ENCODE measurements at places on chromosomes 1 and 21. TPM values are rescaled to one million over a fixed set of nuclear protein-coding genes. Genes with fewer than 3 reads are reported as not detected.

GRCh38 chr1:31920956-31921355, 17.2 kb downstream of the PTP4A2 start:
- H3K36me3 ChIP-seq = peaks cover 10% of the 10 kb centered on the region
- no peaks in the 10 kb centered on the region for H3K27me3 ChIP-seq
- no peak overlapping the region for H3K4me3 ChIP-seq
- peak overlapping the region; percentile 11 for H3K27ac ChIP-seq
- DNase-seq = no peak

GRCh38 chr1:202005958-202006357, 4.4 kb upstream of the ELF3 start:
- H3K27ac ChIP-seq = no peak overlapping the region
- H3K4me1 ChIP-seq = no peaks in the 10 kb centered on the region
- H3K27me3 ChIP-seq = no peaks in the 10 kb centered on the region

- H3K4me1 ChIP-seq = no peaks in the 10 kb centered on the region
- no peaks in the 10 kb centered on the region for H3K36me3 ChIP-seq
- H3K27ac ChIP-seq = no peak overlapping the region
- no peak for DNase-seq
- H3K27me3 ChIP-seq = no peaks in the 10 kb centered on the region
These were observed 222.6 kb upstream of the DPYD start for GRCh38 chr1:98143403-98143802.

GRCh38 chr1:206911064-206911663, 10.6 kb downstream of the FCMR start:
- DNase-seq = no peak
- H3K4me1 ChIP-seq = peaks cover 17% of the 10 kb centered on the region

DNA sequence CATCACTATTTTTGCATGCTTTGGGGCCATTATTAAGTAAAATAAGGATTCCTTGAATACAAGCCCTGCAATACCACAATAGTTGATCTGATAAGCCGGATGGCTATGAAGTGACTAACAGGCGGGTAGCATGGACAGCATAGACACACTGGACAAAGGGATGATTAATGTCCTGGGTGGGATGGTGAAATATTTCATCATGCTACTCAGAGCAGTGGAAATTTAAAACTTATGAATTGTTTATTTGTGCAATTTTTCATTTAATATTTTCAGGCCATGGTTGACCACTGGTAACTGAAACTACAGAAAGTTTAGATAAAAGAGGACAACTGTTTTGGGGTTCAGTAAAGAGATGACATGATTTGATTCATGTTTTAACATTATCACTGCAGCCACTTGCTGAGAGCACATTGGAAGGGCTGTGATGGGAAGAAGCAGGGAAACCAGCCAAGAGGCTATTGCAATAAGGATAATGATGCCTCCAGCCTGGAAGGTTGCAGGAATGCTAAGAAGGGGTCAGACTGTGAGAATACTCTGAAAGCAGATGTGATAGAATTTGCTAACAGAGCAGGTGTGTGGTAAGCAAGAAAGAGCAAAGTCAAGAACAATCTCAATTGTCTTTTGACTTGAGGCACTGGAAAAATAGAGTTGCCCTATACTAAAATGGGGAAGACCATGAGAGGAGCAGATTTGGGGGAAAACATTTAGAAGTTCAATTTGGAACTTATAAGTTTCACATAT, 62.5 kb upstream of the TNFSF4 start:
- DNase-seq = no peak
- no peak overlapping the region for H3K4me3 ChIP-seq
- H3K36me3 ChIP-seq = no peaks in the 10 kb centered on the region

The SPATA17 gene
- 0.42 TPM for total RNA-seq

- no peak overlapping the region for H3K27ac ChIP-seq
- DNase-seq = no peak
- no peak overlapping the region for H3K4me3 ChIP-seq
- no peaks in the 10 kb centered on the region for H3K4me1 ChIP-seq
- no peaks in the 10 kb centered on the region for H3K36me3 ChIP-seq
These were observed 89.8 kb upstream of the TMPRSS15 start for GRCh38 chr21:18493422-18493821.

The SLC25A24 gene
- total RNA-seq = 31.7 TPM

- H3K4me3 ChIP-seq = no peak overlapping the region
- DNase-seq = no peak
- H3K27ac ChIP-seq = no peak overlapping the region
These were observed 15.9 kb downstream of the MCM3AP start for GRCh38 chr21:46269466-46269865.

DNA sequence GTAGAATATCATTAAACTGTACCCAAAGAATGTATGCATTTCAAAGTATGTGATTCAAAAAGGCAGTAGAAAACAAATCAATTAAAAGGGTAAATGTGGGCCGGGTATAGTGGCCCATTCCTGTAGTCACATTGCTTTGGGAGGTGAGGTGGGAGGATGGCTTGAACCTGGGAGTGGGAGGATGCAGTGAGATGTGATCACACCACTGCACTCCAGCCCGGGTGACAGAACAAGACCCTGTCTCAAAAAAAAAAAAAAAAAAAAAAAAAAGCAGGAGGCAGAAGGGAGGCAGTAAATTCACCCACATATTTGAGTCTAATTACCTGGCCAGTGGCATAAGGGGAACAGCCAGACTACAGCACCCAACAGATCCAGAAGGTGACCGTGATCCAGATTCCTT, 17.9 kb upstream of the PRSS38 start:
- no peak for DNase-seq
- H3K27me3 ChIP-seq = peaks cover 4% of the 10 kb centered on the region
- H3K4me3 ChIP-seq = no peak overlapping the region
